Lower lobe of right lung (tissue), 2 donors: ENCODE measurements at places on chromosomes 1 and 21. TPM values are rescaled to one million over a fixed set of nuclear protein-coding genes. Genes with fewer than 3 reads are reported as not detected.

FAM43B gene
- 0.38 TPM for total RNA-seq

GRCh38 chr1:57431400-57431799 lies 7.5 kb upstream of the DAB1 start:
- no peak overlapping the region for H3K4me3 ChIP-seq
- no peaks in the 10 kb centered on the region for H3K4me1 ChIP-seq
- no peak overlapping the region for H3K27ac ChIP-seq
- H3K36me3 ChIP-seq, result no peaks in the 10 kb centered on the region

GRCh38 chr1:237139732-237140131 lies 97.7 kb downstream of the RYR2 start:
- no peak for DNase-seq
- H3K36me3 ChIP-seq, result no peaks in the 10 kb centered on the region
- no peak overlapping the region for H3K27ac ChIP-seq

DNA sequence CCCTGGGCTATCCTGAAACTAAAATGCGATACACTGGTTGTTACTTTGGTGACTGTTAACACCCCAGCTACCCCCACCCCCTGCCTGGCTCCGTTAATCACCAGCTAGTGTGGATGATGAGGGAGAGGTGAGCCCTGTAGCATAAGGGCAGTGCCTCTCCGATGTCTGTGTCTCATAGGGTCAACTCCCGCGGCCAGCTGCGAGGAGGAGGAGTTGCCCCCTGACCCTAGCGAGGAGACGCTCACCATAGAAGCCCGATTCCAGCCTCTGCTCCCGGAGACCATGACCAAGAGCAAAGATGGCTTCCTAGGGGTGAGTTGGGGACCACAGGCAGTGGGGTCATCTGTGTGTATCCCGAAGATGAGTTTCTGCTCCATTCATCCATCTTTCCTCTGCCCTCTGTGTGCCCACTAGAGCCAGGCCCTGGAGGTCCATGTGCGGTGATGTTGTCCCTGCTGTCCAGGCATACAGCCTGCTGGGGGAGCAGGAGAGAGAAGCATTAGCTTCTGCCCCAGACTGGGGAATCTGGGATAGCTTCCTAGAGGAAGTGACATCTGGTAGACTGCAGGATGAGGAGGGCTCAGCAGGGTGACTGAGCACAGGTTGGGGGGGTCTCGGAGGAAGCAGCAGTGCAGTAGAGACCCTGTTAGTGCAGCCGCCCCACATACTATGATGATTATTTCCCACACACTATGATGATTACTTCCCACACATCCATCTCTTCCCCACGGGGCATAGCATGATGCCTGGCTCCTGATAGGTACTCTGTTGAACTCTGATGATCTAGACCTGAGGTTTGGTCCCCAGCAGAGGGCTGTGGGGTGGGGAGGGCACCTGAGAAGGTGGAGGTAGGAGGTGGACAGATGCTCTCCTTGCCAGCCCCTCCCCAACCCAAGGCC lies 5.2 kb downstream of the SELENON start:
- H3K27me3 ChIP-seq, result no peaks in the 10 kb centered on the region
- no peak overlapping the region for H3K4me3 ChIP-seq
- peak overlapping the region; percentile 27 for H3K27ac ChIP-seq
- H3K36me3 ChIP-seq, result peaks cover 51% of the 10 kb centered on the region
- no peak for DNase-seq

- peaks cover 72% of the 10 kb centered on the region for H3K27me3 ChIP-seq
- no peaks in the 10 kb centered on the region for H3K36me3 ChIP-seq
- peaks cover 12% of the 10 kb centered on the region for H3K4me1 ChIP-seq
- DNase-seq, result no peak
Measured at GRCh38 chr1:34926156-34926555, 3.3 kb downstream of the DLGAP3 start.

DNA sequence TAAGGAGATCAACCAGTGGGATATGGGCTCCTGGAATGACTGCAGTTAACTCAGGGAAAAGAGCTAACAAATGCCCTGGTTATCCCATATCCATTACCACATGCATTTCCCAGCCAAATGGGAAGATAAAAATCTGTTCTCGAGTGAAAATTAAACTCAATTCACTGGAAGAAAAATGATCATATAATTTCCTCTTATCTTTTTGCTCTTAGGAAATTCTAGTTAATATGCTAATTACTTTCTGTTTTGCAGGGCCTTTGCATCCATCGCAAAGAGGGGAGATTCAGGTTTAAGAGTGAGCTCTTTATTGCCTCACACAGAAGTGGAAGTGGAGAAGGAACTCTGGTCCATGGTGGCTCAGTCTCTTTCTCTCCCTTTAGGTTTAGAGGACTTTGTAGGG lies 3.9 kb upstream of the IL24 start:
- peaks cover 37% of the 10 kb centered on the region for H3K4me1 ChIP-seq
- no peaks in the 10 kb centered on the region for H3K27me3 ChIP-seq
- H3K36me3 ChIP-seq, result no peaks in the 10 kb centered on the region
- DNase-seq, result no peak
- no peak overlapping the region for H3K27ac ChIP-seq
- H3K4me3 ChIP-seq, result no peak overlapping the region

GRCh38 chr1:160078512-160079195 lies 2.7 kb upstream of the KCNJ9 start:
- H3K4me3 ChIP-seq, result no peak overlapping the region
- peaks cover 53% of the 10 kb centered on the region for H3K27me3 ChIP-seq
- H3K27ac ChIP-seq, result no peak overlapping the region
- no peaks in the 10 kb centered on the region for H3K36me3 ChIP-seq

GRCh38 chr1:241550318-241550717 lies 18.1 kb downstream of the KMO start:
- H3K27me3 ChIP-seq, result no peaks in the 10 kb centered on the region
- peaks cover 3% of the 10 kb centered on the region for H3K4me1 ChIP-seq
- no peak overlapping the region for H3K27ac ChIP-seq
- no peaks in the 10 kb centered on the region for H3K36me3 ChIP-seq

DNA sequence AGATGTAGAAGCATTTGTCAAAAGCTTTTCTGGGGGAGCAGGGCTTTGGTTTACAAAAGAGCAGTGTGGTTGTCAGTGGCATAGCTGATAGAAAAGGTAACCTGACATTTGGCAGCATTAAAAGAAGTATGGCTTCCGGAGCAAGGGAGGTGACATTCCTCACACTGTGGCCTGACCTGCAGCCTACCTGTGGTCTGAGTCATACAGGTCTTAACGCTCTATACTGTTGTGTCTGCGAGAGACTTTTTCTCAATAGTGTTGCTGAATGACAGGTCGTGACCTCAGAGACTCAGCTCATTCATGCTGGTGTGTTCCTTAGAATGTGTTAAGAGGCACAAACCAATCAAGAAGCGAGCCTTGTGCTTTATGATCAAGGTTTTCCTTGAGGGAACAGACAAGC lies 19.3 kb downstream of the PHGDH start:
- peaks cover 5% of the 10 kb centered on the region for H3K36me3 ChIP-seq
- no peak overlapping the region for H3K4me3 ChIP-seq
- no peaks in the 10 kb centered on the region for H3K27me3 ChIP-seq
- DNase-seq, result no peak

GRCh38 chr1:56133522-56134472 lies 445.6 kb downstream of the PLPP3 start:
- H3K4me1 ChIP-seq, result peaks cover 3% of the 10 kb centered on the region
- no peaks in the 10 kb centered on the region for H3K36me3 ChIP-seq
- H3K27me3 ChIP-seq, result no peaks in the 10 kb centered on the region
- no peak overlapping the region for H3K27ac ChIP-seq
- H3K4me3 ChIP-seq, result no peak overlapping the region

DNA sequence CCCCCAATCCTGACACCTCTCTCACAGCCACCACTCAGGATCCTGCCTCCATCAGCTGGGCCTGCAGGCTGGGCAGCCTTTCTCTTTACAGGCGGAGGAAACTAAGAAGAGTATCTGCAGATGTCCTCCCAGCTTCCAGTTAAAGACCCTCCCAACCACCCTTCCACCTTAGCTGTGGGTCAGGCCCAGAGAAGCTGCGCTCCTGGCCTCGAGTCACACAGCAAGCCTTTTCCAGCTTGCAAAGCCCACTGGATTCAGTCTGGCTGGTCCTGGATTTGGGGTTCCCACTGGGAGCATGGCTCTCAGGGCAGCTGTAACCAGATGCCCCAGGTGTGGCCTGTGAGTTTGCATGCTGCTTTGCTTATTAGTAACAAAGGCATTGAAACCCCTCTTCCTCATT lies 19.9 kb downstream of the KCNQ4 start:
- DNase-seq, result no peak
- peak overlapping the region; percentile 74 for H3K27ac ChIP-seq
- H3K4me3 ChIP-seq, result no peak overlapping the region
- H3K36me3 ChIP-seq, result no peaks in the 10 kb centered on the region

GRCh38 chr21:46115441-46116188 lies 17.7 kb downstream of the COL6A2 start:
- H3K27me3 ChIP-seq, result no peaks in the 10 kb centered on the region
- peaks cover 82% of the 10 kb centered on the region for H3K36me3 ChIP-seq
- peaks cover 5% of the 10 kb centered on the region for H3K4me1 ChIP-seq
- no peak overlapping the region for H3K27ac ChIP-seq
